ENCODE measurements at places on chromosomes 4 and X.

GRCh38 chrX:18828832-18829404 lies 121.5 kb downstream of the PPEF1 start:
- no peak for DNase-seq

DNA sequence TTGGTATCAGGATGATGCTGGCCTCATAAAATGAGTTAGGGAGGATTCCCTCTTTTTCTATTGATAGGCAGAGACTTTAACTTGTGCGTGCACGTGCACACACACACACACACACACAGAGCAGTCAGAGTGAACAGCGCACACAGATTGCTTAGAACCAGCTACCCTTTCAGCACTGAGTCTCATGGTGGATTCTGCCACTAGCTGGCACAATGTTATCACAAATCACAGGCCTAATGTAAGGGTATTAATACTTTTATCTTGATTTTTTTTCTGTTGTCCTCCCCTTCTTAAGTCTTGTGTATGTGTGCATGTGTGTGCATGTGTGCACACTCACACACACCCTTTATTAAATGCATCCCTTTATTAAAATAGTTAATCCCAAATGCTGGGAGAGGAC lies 53.2 kb downstream of the HADH start:
- no peak for DNase-seq

DNA sequence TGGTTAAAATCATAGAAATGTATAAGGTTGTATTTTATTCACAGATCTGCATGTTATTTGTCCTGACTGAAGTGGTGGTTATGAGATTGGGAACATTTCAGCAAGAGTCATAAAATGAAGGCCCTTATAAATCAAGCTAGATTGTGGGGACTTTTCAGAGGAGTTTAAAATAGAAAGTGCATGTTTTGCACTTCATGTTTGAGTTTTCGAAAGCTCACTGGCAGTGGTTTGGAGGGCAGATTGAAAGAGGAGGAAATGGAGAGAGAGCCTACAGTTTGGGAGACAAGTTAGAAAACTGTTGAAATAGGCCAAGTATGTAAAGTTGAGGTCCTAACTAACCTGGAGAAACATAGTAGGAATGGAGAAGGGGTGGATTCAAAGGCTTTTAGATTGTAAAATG lies 124.9 kb downstream of the KDM6A start:
- DNase-seq = no peak

- no peak for DNase-seq
These were observed 120.9 kb downstream of the CHIC2 start for GRCh38 chr4:53943345-53944085.

DNA sequence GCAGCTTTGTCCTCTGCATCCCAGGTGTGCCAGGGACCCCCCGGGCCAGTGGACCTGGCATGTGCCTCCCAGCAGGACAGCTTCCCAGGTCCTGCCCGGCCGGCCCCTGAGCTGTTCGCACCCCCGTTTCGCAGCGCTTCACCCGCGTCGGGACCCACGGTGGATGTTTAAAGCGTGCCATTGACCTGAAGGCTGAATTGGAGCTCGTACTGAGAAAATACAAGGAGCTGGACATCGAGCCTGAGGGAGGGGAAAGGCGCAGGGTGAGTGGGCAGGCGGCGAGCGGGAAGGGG lies 7.9 kb downstream of the UVSSA start:
- no peak for DNase-seq

DNA sequence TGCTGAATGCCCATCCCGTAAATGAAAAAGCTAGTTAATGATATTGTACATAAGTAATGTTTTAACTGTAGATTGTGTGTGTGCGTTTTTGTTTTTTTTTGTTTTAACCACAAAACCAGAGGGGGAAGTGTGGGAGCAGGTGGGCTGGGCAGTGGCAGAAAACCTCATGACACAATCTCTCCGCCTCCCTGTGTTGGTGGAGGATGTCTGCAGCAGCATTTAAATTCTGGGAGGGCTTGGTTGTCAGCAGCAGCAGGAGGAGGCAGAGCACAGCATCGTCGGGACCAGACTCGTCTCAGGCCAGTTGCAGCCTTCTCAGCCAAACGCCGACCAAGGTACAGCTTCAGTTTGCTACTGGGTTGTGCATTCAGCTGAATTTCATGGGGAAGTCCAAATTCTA lies at the start of gene SPP1:
Gene SPP1 (plus strand): TSS at position 249 of the 400 bp plus-strand sequence. CDS start 1,182 bp downstream, outside the sequence.
- peak; percentile 69 for DNase-seq

DNA sequence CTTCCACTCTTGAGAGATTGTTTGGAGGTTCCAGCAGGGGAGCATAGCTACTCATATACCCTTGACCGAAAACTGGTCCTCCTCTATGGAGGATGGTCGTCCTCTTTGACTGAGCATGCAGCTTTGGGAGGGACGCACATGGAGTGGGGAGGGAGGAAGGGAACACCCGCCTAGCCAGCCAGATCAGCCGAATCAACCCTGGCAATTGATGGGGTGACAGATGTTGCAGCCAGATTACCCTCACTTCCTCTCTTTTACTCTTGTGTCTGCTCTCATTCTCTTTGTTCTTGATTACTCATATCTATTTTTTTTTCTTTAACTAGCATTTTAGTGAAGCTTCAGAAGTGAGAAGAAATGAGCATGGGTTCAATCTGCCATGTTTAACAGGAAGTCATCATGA lies 19.6 kb downstream of the MGST2 start:
- no peak for DNase-seq

GRCh38 chr4:85762529-85762871 lies 287.6 kb downstream of the ARHGAP24 start:
- DNase-seq = no peak

DNA sequence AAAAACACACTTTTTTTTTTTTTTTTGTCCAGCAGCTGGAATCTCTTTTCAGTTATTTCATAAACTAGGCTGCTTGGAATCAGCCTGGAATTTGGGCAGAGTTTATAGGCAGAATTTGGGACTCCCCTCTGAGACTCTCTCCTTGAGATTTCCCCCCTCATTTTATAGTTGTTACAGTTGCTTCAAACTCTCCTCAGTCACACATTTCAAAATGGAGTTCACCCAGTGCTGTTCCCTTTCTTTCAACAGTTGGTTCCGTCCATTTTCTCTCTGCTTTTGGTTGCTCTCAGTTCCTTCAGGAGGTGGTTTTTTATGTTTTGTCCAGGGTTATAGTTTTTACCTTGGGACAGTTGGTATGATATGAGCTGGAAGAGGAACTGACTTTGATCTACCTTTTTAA lies 27.5 kb downstream of the NSD2 start:
- DNase-seq = no peak
